Stimulated activated CD4-positive, alpha-beta T cell treated with anti-CD3 and anti-CD28 coated beads, TNF-alpha, amount 100 ng/mL, for 48 hours (primary cell): ENCODE measurements at places on chromosomes 1 and 21.

DNA sequence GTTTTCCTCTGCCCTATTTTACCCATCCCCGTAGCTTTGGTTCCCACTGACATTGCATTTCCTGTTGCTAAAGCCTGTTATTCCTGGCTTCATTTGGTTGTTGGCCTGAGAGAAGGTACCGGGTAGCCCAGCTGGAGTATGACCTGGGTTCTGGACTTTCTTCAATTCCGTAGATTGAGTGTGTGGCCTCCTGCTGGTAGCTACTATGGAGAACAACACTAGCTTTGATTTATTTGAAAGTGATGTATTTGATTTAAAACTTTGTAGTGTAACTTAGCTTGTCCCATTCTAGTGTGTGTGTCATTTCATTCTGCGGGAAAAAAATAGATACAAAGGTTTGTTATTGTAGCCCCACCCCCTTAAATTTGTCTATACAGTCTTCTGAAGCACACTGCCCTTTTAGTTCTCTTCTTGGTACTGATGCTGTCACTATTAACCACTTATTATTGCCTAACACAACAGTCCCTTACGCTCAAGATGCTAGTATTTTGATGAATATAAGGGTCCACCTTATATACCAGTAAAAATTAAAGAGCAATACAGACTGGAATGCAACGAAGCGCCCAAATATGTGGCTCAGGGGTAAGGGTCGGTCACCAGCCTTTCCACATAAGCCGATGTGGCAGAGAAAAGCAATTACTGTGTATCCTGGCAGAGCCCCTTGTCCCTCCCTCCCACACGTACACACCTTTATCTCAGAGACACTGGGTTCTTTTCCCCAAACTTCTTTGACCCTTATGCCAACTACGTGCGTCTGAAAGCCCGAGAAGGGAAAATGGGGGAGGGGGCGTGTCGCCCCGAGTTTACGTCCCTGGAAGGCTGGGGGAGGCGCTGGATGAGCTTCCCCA lies 643 bp upstream of the MOV10 start:
- DNase-seq: no peak

- DNase-seq: no peak
Measured at GRCh38 chr1:233491953-233492620, 121.8 kb upstream of the KCNK1 start.

DNA sequence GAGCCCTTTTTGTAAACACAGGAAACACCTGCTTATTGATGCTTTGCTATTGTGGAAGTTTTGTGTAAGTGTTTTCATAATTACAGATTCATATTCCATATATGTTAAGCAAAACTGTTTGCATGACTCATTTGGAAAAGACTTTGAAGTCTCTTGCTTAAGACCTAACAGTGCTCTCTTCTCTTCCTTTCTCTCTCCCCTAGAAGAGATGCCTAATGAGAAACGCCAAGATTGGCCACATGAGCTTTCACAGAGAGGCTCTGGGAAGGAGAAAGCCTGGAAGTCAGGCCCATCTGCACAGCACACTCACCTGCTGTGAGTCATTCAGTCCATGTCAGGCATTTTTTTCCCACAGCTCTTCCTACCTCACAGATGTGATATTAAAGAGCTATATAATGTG lies 101.6 kb upstream of the PALMD start:
- no peak for DNase-seq

GRCh38 chr1:65577278-65577677 lies 156.8 kb downstream of the LEPR start:
- no peak for DNase-seq

DNA sequence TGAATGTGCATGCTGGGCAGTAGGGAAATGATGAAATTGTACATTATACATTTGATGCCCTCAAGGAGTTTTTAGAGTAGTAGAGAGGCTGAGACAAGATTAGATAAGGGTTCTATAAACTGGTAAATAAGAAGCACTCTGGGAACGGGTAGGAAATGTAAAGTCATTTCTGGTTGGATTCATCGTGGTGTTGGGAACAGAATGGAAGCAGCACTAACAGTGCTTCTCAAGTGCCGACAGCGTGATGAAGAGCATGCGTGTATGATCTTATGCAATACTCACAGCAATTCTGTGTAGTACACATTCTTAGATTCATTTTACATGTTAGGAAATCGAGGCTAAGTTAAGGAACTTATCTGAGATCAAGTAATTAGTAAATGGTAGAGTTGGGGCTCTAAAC lies 45.9 kb downstream of the GPR88 start:
- DNase-seq: no peak

GRCh38 chr1:50605186-50605875 lies 182.1 kb upstream of the DMRTA2 start:
- no peak for DNase-seq

DNA sequence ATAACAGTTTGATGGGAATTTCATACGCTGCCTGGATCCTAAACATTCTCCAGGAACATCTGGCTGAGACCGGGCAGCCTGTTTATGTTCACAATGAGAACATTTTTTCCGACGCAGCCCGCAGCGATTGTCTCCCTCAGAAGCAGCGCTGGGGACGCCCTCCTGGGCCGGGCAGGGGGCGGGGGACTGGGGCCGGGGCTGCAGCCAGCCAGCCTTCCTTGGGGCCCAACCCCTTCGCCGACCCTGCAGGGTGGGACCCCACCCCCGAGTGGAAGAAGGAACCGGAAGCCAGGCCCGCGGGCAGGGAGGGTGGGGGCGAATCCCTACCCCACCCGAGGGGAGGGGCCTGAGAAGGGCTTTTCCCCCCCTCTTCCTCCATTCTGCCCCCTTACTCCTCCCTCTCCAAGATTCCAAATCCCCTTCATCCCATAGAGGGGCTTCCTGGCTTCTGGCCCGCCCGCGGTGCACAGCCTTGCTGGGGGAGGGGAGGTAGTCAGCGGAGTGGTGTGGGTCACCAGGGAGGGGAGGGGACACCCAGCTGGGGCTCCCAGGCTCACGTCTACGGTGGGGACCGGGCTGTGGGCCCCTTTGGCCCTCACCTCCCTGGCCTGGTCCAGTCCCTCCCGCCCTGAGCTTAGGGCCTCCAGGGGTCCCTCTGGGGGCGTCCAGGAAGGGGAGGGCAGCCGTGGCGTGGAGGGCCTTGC lies 60.6 kb downstream of the WNT9A start:
- DNase-seq: no peak

- no peak for DNase-seq
Measured at GRCh38 chr21:46179708-46180078, 4.6 kb downstream of the SPATC1L start.

DNA sequence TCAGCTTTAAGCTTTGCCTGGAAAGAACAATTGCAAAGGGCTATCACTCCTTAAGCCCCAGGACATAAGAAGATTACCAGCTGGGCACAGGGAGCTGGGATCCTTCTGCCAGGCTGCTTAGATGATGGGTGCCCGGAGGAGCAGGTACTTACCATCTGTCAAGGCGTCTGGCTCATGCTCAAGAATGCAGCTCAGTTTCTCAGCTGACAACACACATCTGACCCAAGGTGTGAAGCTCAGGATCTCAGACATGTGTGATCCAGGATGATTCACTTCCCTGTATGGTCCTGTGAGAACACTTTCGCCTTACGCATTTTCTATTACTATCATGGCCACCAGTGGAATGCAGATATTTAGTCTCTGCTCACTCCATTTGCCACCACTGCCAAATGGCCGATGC lies 14.7 kb upstream of the DISC1 start:
- no peak for DNase-seq

- no peak for DNase-seq
Measured at GRCh38 chr1:93961906-93962305, 52.7 kb upstream of the GCLM start.

GRCh38 chr1:184813528-184814089 lies 59.0 kb upstream of the EDEM3 start:
- DNase-seq: no peak

DNA sequence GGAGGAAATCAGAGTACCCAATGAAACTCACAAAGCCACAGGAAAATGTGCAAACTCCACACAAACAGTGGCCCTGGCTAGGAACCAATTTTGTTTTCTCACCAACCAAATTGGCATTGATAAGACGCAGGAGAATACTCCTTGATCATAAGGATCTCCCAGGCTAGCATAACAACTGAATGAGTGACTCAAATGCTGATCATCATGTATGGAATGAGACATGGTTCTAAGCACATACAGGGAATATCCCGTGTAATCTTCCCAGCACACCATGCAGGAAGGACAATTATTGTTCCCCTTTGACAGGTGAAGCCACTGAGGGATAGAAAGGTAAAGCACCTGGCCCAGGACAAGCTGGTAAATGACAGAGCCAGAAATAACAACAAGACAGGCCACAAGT lies 180.0 kb upstream of the DUSP10 start:
- no peak for DNase-seq

DNA sequence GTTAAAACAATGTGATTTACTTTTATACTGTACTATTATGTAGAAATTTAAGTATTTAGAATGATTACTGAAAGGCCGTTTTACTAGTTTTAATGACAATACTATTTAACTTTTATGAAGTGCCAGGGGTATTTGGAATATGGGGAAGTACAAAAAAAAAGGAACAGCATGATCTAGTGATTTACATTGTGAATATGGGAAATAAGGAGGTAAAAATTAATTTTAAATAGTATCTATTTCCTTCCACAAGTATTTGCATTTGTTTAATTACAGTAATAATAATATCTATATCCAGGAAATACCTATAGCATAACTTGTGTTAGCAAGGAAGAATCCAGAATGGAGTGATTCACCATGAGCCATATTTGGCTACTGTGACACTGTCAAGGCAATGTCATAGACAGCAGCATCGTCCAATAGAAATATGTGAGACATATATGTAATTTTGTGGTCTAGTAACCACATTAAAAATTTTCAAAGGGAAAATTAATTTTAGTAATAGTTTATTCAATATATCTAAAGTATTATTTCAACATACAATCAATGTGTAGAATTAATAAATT lies 22.0 kb downstream of the CNST start:
- DNase-seq: no peak

- DNase-seq: no peak
Measured at GRCh38 chr1:11703357-11704193, 12.1 kb downstream of the DRAXIN start.

GRCh38 chr1:82783044-82783443 lies 982.3 kb downstream of the ADGRL2 start:
- DNase-seq: no peak

DNA sequence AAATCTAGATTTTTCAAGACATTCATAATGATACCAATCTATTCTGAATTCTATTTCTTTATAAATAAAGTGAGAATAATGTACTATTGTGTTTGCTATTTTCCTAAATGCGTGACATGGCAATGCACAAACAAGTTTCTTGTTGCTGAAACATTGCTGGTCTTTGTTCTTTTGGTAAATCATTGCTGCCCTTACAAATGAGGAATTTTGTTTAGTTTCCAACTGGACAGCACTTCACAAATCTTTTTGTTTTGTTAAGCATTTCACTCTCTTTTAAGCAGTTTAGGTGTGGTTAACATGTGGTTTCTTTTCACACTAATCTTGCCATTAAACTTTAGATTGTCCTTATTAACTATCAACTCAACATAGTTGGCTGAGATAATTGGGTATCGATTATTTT lies 94.6 kb downstream of the LRRC7 start:
- DNase-seq: no peak

DNA sequence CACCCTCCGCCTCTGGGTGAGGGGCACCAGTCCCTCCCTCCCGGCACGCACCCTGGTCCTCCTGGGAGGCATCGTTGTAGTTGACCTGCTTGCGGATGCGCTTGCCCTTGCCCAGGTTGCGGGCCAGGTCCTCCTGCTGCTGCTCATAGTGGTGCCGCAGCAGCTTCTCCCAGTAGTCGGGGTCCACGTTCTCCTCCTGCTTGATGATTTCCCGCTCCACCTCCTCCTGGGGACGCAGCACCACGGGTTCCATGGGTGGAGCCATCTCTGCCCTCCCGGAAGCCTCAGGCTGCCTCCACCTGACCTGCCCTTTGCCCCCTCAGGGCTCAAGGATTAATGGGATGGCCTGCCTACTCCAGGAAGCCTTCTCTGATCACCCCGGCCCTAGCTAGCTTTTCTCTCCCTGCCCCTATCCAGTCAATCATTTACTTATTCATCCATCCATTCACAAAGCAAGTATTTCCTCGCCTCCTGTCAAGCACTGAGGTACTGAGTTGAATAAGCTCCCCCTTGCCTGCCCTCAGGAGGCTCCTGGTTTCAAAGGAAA lies 53.5 kb downstream of the CHD5 start:
- DNase-seq: no peak

DNA sequence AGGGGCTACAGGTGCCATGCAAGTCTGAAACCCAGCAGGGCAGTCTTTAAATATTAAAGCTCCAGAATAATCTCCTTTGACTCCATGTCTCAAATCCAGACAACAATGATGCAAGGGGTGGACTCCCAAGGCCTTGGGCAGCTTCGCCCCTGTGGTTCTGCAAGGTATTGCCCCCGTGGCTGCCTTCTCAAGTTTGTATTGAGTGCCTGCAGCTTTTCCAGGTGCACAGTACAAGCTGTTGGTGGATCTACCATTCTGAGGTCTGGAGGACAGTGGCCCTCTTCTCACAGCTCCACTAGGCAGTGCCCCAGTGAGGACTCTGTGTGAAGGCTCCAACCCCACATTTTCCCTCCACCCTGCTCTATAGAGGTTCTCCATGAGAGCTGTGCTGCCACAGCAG lies 3.7 kb upstream of the MROH9 start:
- no peak for DNase-seq

GRCh38 chr1:112713466-112714312 lies 1.4 kb downstream of the PPM1J start:
- DNase-seq: no peak

DNA sequence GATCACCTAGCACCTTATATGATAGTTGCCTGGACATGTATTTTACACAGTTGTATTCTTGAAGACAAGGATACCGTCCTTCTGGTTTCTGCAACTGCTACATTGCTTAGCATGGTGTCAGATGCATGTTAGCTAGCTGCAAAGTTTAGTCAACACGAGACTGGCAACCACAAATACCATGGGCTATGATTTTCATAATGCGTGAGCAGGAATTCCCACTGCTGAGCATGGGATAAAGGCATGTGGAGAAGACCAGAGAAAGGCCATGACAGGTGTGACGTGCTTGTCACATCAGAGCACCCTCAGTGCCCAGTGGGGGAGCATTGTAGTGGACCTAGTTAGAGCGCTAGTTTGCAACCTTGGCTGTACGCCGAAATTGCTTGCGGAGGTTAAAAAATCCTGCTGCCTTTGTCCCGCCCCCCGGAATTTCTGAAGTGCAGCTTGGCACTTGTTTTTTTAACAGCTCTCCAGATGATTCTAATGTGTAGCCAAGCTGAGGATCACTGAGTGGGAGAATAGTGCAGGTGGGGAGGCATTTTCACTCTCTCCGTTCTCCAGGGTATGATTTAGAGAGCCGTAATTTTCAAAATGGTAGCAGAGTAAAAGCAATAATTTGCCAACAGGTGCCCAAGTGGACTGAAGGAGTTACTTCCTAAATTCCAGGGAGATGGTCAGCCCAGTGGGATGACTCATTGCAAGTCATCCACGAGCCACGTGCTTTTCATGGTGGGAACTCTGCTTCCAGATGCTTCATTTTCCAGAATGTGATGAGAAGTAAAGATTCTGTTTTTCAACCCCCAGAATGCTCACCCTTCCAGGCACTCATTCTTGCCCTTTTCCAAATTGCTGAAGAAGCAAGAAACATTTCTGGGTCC lies 81.0 kb downstream of the CNIH3 start:
- no peak for DNase-seq

GRCh38 chr1:92909321-92909720 lies 51.9 kb downstream of the DIPK1A start:
- DNase-seq: no peak
